ENCODE measurements at places on chromosomes 16 and 17. TPM values are rescaled to one million over a fixed set of nuclear protein-coding genes. Genes with fewer than 3 reads are reported as not detected.

DNA sequence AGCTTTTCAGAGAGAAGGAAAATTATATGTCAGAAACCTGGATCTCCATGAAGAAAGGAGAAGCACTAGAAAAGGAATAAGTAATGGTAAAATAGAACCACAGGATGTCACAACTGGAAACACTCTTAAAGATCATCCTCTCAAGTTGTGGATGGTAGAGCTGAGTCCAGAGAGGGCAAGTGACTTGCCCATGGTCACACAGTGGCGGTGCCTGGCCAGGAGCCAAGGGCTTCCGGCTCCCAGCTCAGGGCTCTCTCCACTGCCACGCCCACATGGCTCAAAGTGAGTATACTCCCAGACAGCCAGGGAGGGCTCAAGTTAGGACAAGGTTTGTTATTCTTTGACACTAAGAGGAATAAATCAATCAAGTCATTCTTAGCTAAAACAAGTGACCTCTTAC is 159.8 kb downstream of the COPRS start:
- no peak for DNase-seq

- no peak for DNase-seq
Observed at GRCh38 chr16:19265380-19265930, 20.1 kb upstream of the CLEC19A start.

DNA sequence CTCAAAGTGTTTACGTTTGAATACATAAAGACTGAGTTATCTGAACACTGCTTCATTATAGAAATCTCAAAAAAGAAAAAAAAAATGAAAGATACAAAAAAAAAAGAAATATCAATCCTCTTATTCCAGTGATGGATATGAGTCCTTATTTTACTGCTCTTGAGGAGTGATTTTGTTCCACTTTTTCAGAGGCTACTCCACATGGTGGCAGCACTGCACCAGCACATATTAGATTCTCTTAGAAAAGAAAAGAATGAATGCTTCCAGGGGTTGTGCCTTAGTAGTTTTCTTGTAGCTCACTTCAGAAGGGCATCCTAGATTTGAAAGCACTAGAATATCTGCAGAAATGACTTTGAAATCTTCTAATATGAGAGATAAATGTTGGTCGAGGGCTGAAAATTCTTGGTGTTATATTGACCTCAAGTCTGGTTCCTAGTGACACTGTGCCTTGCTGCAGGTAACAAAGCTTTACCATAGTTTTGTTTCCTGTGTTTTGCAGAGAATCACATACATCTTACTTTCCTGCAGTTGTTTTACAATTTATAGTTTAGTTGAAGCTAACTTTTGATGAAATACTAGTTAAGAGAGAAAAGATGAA is 25.9 kb downstream of the AP2B1 start:
- peak; percentile 53 for DNase-seq

DNA sequence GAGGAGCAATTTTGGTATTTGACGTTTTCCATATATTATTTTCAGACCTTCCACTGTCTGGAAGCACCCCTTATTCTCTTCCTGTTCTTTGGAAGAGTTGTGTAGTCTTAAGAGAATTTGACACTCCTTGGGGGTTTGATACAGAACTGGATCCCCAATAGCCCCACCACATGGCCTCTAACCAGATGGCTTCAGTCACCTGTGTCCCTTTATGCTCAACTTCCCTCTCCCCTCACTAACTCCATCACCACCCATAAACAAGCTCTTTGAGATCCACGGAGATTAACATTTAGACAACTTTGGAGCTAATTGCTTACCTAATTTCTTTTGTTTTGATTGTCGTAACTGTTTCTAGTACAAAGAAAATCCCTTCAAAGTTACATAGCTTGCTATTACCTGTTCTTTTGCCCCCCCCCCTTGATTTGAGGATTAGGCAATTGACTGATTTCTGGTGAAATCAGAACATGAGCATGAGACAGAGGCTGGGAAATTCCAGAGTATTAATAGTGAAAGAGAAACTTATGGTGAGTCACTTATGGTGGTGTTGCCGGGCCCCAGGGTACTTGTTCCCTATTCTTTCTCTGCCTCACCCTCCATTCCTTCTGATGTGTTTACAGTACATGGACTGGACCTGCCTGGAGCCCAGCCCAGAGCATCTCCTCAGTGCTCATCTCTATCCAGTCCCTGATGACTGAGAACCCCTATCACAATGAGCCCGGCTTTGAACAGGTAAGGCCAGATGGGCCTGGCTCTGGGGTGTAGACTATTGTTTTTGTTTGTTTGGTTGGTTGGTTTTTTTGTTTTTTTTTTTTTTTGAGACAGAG is 7.5 kb downstream of the UBE2Z start:
- no peak for DNase-seq

DNA sequence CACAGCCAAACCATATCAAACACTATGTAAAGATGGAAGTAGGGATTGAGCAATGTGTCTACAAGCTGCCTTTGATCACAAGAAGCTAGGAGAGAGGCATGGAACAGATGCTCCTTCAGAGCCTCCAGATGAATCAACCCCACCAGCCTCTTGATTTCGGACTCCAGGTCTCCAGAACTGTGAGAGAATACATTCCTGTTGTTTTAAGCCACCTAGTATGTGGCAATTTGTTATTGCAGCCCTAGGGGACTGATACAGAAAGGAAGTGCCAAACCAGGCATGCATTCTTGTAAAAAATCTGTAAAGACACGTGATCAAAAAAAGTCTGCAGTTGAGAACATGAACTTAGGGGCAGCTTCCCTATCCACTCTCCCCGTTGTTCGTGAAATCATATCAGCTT is 91.1 kb downstream of the C17orf67 start:
- DNase-seq, result no peak

GRCh38 chr17:80263253-80264204 is 2.9 kb downstream of the RNF213 start:
- peak; percentile 70 for DNase-seq

- DNase-seq, result no peak
Observed at GRCh38 chr16:69293401-69293800, 17.7 kb upstream of the VPS4A start.

- no peak for DNase-seq
Observed at GRCh38 chr17:38851434-38851833, 2.1 kb downstream of the RPL23 start.

DNA sequence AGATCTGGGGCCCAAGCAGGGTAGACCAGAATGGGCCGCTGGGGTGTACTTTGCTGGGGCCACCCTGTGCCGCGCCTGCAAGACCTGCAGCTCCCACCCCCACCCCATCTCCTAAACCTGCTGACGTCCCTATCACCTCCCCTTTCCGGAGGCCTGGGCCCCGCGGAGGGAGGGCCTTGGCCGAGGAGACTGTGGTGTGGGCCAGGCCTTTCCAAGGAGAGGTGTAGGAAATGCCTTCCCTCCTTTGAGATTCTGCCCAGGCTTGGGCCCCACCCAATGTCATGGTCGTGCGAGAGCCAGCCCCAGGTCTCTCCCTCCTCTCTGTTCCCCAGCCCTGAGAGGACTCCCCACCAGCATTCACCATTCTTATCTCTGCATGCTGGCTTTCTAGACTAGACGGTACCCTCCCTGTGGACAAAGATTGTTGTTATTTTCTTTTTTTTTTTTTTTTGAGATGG is 3.9 kb upstream of the WFIKKN2 start:
- DNase-seq, result no peak

DNA sequence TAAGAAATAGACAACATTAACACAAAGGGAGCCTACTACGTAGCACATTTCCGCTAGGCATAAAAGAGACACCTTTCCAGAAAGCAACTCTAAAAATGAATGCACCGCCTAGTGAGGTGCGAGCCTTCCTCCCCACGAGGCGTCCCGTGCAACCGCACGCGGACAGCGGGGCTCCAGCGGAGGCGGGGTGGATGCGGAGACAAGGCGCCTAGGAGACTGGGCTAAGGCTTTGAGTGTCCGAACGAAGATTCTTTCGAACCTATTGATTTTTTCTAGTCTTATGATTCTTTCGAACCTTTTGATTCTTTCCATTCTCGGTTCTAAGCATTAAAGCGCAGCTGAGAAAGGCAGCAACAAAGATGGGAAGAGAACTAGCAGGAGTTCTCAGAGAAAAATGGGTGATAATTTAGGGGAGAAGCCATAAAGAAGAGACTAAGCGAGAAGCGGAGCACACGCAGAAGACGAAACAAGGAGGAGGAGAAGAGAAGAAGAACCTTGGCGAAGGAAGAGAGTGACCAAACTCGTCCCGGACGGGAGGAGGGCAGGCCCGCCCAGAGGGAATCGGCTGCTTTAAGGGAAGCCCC is 394 bp upstream of the CPD start:
- no peak for DNase-seq

- no peak for DNase-seq
Observed at GRCh38 chr17:6543079-6544010, 13.0 kb downstream of the PITPNM3 start.

DNA sequence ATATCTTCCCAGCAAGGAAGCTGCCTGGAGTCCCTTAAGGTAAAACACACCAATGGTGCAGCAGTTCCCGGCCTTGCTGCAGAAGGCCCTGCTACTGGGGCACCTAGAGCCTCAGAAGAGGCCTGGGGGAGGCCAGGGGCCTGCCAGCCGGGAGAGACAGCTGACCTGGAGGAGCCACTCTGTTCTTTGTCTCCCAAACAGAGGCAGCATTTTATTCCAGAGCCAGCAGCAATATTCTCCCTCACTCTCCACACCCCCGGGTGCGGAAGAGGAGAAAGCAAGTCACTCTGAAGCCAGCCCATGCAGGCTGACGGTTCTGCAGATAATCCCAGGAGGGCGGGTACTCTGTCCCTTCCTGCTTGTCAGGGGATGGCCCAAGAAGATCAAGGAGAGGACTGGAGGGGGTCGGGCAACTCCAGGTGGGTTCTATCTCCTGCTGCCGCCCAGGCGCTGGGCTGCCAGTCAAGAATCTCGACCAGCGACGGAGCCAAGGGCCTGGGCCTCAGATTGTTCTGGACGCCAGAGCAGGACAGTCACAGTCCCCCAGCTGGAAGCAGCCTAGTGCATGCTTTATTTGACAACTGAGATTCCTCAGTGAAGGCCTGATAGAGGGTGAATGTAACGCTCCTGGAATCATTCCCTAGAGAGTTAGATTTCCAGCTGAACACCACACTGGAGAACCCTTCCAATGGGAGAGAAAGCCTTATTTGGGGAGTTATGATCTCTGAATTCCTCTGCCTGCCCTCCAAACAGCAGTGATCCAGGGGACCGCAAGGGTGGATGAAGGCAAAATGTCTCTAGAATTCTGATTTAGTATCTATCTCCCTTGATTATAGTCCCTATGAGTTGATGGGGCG is 1.1 kb upstream of the KIFC3 start:
- DNase-seq, result no peak

DNA sequence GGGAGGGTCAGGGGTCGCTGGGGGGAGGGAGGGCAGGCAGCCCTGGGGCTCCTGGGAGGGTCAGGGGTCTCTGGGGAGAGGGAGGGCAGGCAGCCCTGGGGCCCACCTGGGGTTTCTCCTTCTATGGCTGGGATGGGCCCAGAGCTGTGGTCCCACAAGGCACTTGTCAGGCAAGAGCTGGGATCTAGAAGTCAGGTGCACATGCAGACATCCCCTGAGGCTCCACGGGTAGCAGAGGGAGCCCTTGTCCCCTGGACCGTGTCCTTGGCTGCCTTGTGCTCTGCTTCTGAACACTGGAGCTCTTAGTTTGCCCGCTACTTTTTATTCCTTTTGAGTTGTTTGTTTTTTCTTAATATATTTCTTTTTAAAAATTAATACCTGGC is 1.8 kb downstream of the TUBB3 start:
- no peak for DNase-seq

GRCh38 chr17:69809331-69809730 is 265.7 kb upstream of the KCNJ16 start:
- DNase-seq, result no peak

DNA sequence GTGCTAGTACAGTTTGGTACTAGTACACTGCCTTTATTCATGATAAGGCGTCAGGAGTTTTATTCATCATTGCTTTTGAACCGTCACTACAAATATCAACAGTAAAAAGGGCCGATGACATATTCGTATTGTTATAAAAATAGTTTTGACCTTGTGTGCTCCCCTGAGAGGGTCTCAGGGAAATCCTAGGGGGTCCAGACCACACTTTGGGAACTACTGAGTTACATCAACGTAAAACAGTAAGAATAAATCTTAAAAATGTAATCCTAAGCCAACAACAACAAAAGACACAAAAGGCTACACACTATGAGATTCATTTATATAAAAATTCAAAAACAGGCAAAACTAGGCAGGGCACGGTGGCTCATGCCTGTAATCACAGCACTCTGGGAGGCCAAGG is 11.2 kb downstream of the MYH10 start:
- DNase-seq, result no peak

DNA sequence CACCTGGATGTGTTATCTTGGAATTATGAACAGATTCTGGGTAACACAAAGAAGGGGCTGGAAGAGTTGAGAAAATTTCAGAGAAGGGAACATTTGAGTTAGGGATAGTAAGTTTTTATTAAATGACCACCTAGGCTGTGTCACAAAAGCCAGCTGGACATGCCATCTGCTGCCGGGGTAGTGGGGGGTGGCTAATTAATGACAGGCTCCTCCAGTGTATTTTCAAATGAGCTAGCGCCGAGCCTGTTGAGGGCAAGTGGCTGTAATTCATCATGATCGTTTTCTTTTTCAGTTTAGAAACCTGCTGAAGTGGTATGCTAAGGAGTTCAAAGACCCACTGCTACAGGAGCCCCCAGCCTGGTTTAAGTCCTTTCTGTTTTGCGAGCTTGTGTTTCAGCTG is 6.2 kb downstream of the TMEM97 start:
- DNase-seq, result no peak

GRCh38 chr17:45315648-45316433 is 979 bp downstream of the MAP3K14 start:
- DNase-seq, result no peak

ABCC11 gene
- total RNA-seq, result 0.38 TPM

KRTAP4-4 gene
- total RNA-seq, result not detected

ABCA9 gene
- total RNA-seq, result 19.2 TPM

CES5A gene
- not detected for total RNA-seq

RAB37 gene
- 0.48 TPM for total RNA-seq
